ENCODE measurements at places on chromosomes 5 and 9.

GRCh38 chr5:114581136-114581535 lies 219.3 kb downstream of the KCNN2 start:
- DNase-seq: no peak

DNA sequence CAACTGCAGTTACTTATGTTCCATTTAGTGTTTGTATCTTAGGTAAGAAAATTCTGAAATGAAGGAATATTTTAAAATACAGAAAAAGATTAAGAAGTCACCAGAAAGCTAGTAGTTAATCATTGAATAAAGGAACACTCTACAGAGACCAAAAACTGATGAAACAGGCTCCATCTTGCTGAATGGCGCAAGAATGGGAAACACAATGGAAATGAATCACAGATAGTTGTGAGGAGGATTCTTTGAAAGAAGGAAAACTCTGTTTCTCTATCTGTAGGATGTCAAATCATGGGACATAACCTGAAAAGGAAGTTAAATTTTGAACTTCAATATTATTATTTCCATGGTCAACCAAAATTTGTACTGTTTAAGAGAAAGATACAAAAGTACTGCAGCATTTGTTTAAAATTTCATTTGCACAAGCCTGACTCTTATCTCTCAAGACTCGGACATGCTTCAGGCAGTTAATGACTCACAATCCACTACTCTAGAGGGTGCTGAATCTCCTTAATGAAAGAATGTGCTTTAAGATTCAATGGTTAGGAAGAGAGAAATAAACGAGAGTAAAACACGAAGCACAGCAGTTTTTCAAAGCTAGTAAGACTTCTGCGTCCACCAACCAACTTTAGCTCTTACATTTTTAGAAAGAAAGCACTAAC lies 1064.4 kb upstream of the DMAC1 start:
- no peak for DNase-seq

DNA sequence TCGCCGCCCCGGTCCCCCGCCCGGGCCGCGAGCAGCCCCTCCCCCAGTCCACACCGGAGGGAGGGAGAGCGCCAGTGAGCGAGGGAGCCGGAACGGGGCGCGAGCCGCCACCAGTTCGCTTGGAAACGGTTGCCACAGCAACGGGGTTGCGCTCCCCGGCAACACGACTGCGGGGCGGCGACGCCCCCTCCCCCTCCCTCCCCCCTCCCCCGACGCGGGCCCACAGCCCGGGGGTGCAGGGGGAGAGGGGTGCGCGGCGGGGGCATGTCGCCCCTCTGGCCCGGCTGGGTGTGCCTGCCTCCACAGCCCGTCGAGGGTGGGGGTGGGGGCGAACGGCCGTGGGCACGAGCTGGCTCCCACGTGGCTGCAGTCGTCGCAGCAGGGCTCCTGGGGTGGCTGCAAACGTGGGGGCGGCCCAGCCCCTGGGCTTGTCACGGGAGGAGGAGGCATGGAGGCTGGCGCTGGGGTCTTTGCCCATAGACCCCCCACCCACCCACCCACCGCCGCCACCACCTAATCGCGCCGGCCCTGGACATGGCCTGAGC lies 524 bp downstream of the PRR7 start:
- peak; percentile 89 for DNase-seq

DNA sequence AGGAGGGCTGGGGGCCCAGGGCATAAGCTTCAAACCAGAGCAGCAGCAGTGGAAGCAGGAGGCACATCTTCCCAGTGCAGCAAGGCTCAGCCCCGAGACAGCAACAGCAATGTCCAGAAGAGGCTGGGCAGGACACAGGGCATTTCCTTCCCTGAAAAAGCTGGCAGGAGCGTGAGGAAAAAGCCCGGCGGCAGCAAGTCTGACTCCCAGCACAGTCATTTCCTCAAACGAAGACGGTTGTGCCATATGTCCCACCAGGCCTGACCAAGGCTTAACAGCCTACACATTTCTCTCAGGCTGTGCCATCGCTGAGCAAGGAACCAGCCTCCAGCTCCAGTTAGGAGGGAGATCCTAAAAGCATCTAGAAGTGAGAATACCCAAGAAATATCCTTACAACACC lies 74.5 kb downstream of the APTX start:
- no peak for DNase-seq

DNA sequence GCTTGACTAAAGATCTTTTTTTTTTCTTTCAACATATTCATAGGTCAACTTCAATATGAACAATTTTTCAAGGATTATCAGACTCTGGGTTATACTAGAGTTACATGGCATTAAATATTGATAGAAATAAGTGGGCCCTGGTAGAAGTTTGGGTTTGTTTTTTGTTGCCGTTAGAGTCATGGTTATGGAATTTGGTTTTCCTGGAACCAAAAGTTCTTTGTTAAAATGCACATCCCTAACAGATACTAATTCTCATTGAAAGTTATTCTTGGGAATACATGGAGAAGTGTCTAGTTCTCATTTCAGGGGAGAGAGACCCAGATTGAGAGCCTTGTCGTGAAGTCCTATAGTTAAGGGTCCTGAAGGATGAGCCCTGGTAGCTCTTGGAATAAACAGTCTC lies 124.9 kb downstream of the FGF1 start:
- DNase-seq: no peak

DNA sequence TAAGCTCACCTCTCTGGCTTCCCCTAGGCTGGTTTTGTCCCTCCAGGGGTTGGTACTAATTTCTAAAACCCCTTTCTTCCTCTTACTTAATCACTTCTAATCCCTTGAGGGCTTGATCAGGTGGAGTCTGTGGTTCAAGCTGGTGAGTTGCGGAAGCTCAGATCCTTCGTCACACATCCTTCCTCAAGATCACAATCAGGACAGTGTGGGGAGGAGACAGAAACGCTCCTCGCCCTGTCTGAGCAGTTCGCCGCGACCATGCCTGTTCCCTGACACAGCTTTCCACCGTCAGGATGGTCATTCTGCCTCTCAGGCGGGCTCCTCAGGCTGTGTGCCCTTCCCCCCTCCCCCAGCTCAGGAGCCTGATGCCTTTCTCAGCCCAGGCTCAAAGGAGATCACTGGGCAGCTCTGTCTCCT lies 24.3 kb downstream of the CPLX2 start:
- peak; percentile 69 for DNase-seq

DNA sequence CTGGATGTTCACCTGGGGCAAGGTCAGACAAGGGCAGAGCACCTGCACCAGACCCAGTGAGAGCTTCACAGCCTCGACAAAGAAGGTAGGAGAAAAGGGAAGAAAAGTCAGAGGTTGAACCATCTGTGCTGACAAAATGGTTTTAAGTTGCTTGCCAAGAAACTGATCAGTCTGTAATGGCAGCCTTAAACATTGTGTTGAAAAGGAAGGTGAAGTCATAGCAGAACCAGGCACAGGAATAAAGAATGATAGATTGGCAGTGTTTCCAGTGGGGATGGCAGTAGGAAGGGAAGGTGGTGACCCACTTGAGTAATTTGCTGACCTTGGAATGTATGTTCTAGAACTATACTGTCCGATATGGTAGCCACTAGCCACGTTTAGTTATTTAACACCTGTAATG lies 34.2 kb downstream of the HTR4 start:
- DNase-seq: no peak

- no peak for DNase-seq
Measured at GRCh38 chr5:148912146-148912545, 85.7 kb downstream of the ADRB2 start.

DNA sequence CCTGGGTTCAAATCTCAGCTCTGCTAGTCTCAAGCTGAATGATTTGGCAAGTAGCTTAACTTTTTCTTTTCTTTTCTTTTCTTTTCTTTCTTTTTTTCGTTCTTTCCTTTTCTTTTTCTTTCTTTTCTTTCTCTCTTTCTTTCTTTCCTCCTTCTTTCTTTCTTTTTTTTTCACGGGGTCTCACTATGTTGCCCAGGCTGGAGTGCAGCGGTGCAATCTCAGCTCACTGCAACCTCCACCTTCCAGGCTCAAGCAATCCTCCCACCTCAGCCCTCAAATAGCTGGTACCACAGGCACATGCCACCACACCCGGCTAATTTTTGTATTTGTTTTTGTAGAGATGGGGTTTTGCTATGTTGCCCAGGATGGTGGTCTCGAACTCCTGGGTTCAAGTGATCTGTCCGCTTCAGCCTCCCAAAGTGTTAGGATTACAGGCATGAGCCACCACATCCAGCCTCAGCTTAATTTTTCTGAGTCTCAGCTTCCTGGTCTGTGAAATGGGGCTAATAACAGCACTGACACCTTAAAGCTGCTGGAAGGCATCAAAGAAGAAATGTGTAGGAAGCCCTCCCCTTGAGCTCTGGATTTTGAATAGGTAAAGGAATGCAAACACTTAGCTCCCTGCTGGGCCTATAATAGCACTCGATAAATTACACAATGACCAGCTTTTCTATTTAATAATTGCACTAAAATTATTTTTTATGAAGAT lies 17.5 kb upstream of the PPARGC1B start:
- DNase-seq: no peak

DNA sequence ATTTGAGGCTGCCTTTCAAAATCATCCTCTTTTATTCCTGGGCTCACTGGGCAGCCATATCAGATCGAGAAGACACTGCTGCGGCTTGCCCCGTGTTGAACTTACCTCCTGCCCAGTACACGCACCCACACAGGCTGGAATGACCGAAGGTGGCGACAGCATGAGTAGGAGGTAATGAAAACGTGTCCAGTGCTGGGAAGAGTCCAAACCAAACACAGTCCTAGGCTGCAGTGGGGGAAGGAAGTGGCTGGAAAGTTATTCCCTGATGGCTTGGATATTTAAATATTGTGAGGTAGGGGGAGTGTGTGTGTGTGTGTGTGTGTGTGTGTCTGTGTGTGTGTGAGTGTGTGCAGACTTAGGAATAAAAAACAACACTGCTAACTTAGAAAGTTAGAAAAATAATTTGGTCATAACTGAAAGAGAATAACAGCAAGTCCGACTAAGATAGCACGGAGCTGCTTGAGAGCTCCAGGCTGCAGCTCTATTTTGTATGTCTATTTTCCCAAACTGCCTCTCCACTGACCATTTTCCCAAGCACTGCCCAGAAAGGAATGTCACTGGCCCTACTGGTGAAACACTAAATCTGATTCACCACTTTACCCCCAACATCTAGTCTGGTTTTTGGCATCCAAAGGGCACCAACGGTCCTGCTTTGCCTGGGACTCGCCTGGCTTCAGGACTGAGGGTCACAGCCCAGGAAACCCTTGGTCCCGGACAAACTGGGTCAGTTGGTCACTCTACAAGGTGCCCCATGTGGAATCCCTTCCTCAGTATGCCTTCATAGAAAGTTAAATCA lies 41.2 kb downstream of the ANKH start:
- no peak for DNase-seq

DNA sequence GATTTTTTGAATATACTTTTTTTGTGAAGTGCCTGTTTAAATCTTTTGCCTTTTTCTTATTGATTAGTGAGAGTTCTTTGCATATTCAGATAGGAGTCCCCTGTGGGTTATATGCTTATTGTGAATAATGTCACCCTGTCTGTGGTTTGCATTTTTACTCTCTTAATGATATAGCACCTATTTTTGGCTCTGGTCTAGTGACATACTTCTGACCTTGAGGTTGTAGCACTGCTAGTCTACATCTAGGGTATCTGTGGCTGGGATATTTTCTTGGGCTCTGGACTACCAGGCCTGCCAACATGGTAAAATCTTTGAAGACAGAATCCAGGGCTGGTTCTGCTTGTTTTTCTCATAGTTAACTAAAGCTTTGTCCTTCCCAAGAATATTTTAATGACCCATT lies 13.5 kb upstream of the NKX2-5 start:
- DNase-seq: no peak

- DNase-seq: no peak
Measured at GRCh38 chr9:125137200-125137599, 6.1 kb downstream of the SCAI start.

DNA sequence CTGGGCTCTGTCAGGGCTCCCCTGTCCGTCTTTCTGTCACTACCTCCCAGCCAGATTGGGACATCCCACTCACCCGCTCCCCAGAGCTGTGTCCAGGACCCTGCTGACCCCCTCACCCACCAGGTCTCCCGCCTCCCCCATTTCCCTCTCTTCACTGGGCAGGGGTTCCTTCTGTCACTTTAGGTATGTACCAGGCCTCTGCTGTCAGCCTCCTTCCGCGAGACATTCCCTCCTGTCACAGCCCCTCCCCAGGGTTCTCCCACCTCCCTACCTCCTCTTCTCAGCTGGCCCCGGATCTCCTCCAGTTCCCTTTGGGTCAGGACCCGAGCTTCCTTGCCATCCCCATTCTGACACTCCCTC lies 488 bp downstream of the POLR1E start:
- no peak for DNase-seq

DNA sequence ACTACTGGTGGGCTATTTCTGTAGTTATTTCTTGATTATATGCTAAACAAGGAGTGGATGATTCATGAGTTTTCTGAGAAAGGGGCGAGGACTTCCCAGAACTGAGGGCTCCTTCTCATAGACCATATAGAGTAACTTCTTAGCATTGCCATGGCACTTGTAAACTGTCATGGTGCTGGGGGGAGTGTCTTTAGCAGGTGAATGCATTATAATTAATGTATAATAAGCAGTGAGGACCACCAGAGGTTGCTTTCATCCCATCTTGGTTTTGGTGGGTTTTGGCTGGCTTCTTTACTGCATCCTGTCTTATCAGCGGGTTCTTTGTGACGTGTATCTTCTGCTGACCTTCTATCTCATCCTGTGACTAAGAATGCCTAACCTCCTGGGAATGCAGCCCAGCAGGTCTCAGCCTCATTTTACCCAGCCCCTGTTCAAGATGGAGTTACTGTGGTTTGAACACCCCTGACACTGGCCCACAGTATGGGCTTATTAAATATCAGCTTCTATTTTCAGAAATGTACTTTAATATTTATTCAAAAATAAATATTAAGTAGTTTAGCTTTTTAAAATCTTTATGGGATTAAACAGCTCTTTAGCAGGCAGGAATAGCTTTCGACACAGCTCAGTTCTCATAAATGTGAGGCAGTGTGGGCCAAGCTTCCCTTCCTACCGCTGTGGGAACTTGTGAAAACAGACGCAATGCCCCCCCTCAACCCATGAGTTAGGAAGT lies 44.4 kb downstream of the GALNT12 start:
- no peak for DNase-seq

GRCh38 chr5:176610435-176610773 lies 448 bp upstream of the GPRIN1 start:
- DNase-seq: no peak

DNA sequence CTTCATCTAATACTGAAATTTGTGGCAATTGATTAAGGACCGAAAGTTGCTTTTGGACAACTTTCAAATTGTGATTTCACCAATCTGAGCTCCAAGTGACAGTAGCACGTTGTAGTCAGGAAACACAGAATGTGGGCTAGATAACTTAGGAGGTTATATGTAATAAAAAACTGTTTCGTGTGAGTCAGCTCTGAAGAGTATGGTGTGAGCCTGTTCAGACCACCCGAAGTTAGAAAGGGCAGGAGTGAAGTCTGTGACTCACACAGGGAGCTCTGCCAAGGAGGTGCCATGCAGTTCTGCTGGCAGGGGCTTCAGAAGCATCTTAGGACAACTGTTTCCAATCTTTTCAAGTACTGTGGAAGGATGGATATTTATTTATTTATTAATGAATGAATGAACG lies 16.4 kb upstream of the ZBTB34 start:
- DNase-seq: no peak

Measured in CD4-positive, alpha-beta T cell treated with Interleukin-12 subunit alpha and Interleukin-12 subunit beta, for 1 hour (primary cell).